NCI-H187 treated with DMSO at 0.1 percent for 48 hours (cell line): ENCODE measurements at places on chromosomes 11 and 22.

DNA sequence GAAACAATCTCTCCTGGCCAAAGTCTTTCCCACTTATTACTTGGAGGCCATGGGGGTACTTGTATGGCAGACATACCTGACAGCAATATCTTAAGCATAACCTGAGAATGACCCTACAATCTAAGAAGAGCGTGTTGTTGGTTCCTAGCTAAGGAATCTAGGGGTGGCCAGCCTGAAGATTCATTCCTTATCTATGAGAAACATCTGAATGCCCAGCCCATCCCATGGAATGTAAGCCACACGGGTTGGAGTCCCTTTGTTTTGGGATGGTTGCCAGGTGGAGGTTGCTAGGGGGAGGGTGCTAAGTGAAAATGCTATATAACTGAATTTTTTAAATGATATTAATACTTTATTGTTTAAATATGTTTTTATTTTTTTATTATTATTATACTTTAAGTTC, 725.0 kb downstream of the ETS1 start:
- DNase-seq: no peak

GRCh38 chr11:2788168-2789071, 88.6 kb upstream of the KCNQ1OT1 start:
- DNase-seq: no peak

DNA sequence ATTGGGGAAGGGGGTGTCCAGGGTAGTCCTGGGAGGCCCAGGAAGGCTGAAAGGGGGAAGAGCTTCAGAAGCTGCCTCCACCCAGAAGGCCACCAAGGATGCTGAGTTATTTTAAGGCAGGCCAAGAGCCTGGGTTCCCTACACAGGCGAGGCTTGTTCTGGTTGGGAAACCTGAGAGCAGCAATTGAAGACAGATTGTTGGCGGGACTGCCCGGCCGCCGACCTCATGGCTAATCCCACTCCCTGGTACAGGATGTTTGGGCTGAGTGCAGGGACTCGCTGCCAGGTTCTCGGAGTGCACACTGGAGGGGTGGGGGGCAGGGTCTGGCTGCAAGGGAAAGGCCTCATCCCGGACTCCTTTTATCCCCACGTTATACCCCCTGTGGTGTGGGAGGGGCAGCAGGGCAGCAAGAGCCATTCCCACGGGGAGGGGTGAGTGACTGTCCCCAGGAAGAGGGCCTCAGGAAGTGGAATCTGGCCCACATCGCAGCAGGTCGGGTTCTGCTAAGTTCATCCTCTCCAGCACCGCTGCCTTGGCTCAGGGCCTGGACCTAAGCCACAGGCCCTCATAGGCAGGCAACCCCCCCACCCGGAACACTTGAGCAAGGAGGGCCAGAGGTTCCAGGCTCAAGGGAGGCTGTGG, 43.6 kb upstream of the PRR5 start:
- DNase-seq: no peak

DNA sequence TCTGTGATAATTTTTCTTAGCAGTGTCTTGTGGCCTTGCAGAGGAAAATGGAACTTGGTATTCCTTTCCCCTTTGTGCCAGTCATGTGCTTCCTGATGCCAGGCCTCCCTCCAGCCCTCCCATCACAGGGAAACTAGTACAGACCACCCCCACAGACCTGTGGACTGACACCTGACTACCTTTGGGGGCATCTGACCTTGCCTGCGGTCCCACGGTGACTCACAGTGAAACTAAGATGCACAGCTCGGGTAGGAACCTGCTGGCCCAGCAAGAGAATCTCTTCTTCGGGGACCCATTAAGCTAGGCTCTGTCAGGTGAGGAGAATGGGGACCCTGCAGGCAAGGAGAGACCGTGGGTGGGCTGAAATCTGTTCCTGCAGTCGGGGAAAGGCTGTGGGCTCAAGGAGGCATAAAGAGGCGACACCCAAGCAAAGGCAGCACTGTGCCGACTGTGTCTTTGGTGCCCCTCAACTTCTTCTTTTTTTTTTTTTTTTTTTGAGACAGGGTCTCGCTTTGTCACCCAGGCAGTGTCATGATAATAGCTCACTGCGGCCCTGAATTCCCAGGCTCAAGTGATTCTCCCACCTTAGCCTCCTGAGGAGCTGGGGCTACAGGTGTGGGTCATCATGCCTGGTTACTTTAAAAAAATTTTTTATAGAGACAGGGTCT, 20.8 kb upstream of the PEX26 start:
- no peak for DNase-seq

DNA sequence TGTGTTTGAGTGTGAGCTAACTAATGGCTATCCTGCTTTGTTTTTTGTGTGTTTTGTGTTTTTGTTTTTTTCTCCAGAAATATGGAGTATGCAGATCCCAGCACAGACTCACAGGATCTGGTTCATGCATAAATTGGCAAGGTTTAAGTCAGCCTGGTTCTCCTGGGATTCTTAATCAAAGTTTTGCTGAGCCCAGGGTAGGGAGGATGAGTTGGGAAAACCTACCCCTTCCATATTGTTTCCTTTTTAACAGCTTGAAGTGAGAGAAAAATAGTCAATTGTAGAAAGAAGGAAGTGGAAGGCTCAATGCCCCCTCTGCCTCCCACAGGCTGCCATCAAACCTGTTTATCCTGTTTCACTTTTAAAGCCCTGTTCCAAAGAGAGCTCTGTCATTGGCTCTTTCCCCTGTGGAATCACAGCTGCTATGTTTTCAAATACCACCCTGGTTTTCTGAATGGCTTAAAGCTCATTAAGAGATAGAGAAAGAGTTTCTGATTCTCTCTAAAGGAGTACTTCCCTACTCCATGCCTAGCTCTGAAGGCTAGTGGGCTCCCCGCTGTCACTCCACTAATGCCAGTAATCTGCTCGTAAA, 23.4 kb upstream of the CADM1 start:
- DNase-seq: no peak

- DNase-seq: no peak
These were observed 45.0 kb downstream of the BBOX1 start for GRCh38 chr11:27085605-27086004.

DNA sequence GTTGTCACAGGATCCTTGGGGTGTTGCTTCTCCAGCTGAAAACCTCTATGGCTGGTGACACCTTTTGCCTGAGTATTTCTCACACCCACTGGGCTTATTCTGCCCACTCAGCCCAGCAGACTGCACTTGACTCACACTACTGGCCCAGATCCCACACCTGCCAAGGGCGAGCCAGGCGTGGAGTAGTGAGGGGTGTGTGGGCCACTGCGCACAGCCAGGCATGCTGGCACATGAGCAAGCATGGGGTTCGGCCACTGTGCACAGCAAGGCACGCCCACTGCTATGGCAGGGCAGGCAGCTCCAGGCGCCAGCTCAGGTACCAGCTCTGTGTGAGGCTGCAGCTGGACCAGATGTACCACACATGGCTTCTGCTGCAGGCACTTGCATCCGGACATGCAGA, 116.5 kb upstream of the MTNR1B start:
- DNase-seq: no peak

DNA sequence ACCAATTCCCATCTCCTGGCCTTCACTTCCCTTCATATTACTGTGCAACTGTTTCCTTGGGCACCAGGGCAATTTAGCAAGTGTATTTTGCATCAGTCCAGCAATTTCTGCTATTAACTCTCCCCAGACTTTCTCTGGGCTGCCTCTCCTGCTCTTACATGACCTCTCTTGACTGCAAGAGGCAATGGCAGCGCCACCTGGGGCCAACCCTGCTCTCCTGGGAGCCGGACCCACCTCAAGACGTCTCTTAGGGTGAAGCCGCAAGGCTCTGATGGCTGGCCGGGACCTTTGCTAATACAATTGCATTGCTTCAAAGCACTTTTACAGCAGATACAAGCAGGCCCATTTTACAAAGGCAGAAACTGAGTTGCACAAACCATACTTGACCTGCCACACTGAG, 360.2 kb downstream of the CADM1 start:
- DNase-seq: no peak

DNA sequence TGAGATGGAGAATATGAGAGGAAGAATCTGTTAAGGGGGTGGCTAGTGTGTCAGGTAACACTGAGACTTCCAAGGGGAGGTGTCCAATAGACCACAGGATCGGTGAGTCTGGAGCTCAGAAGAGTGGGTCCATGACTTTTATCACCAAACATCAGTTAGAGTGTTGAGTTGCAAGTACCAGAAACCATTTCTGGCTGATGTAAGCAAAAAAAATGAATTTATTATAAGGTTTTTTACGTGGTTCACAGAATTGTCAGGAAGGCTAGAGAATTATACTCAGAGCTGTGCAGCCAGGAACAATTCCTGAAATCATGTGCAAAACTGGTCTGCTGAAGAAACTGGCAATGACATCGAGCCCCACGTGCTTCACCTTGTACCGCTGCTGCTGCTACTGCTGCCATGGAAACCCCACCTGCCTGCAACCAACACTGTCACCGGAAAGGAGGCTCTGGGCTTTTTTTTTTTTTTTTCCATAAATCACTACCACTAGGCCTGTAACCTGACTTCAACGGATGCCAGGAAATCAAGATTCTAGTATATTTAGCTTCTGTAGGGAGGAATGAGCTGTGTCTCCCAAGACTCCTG, 16.6 kb upstream of the STK33 start:
- DNase-seq: peak; percentile 50

GRCh38 chr11:132058211-132058772, 687.9 kb downstream of the NTM start:
- DNase-seq: no peak

DNA sequence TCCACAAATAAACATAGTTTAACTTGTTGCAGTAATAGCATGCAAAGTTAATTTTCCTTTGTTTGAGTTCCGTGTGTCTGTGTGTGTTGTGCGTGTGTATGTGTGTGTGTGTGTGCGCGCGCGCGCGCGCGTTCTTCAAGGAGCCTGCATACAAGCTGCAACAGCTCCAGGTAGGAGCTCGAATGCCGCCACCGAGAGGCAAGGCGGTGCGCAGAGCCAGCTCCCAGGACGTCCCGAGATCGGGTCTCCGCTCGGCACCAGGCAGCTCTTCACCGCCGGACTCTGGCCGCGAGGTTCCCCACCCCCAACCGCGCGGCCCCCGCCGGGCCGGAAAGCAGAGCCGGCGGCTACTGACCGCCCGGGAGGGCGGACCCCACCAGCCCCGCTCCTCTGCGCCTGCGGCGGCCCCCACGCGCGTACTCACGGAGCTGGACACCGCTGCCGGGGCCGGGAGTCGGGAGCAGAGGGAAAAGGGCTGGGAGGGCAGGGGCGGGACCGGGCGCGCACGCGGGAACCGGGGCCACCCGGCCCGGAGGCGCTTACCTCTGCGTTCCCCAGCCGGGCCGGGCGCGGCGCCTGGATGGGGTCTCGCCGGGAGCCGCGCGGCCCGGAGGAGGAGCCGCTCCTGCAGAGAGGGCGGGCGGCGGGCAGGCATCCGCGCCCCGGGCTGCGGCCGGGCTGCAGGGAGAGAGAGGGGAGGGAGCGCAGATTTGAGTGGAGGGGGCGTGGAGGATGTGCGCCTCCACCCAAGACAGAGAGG, 40.4 kb upstream of the AKIP1 start:
- no peak for DNase-seq

- DNase-seq: no peak
These were observed 236.8 kb upstream of the NCAM1 start for GRCh38 chr11:112724496-112724790.

DNA sequence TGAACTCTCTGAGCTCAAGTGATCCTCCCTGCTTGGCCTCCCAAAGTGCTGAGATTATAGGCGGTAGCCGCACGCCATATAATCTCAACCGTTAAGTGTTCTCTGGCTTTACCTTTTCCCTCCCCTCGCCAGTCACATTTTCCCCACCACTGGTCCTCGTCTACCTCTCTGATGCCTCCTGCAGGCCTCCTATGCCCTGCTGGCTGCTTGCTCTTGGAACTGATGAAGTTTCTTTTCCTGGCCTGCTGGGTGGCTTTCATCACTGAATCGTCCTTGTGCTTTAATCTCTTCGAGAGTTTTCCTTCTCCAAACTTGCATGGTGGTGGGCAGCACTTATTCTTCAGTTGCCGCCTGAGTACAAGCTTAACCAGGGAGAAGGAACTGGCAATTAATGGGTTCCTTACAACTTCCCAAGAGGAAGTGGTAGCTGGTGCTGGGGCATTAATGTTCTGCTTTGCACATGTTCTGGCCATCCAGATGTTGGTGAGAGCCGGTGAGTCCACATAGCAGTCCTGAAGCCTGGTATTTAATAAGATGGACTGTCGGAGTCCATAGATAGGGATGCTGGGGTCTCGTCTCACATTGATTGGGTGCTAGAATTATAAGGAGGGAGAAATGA, 1.3 kb downstream of the C22orf31 start:
- no peak for DNase-seq

- DNase-seq: no peak
These were observed 18.9 kb upstream of the YPEL1 start for GRCh38 chr22:21754523-21754922.

DNA sequence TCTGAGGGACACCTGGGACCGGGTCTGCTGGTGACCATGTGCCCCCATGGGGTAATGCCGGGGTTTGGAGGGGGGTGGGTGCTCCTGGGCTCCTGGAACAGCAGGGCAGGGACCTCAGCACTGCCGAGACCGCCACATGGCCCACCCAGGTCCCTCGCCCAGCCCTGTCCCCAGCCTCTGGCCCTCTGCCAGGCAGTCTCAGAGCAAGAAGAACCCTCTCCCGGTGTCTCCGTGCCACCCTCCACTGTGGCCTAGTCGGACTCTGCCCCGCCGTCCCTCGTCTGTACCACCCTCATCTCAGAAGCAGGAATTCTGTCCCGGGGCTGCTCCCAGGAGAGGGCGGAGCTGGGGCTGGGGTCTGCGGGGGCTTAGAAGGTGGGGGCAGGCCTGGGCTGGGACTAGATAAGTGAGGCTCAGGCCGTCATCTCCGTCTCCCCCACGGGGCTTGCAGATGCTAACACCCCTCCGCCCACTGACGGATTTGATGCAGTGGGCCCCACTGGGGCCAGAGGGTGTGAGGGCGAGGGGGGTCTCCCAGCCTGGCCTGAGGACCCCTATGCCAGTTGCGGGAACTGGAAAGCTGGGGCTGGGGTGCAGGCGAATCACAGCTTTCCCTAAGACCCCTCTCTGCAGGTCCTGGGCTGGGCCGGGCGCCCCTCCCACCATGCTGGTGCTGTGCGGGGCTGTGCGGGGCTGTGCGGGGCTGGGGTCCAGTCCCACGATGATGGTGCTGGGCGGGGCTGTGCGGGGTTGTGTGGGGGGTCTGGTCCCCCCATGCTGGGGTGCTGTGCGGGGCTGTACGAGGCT, 1.1 kb downstream of the MUC5AC start:
- DNase-seq: no peak

GRCh38 chr22:49793871-49794270, 33.8 kb downstream of the BRD1 start:
- DNase-seq: no peak

DNA sequence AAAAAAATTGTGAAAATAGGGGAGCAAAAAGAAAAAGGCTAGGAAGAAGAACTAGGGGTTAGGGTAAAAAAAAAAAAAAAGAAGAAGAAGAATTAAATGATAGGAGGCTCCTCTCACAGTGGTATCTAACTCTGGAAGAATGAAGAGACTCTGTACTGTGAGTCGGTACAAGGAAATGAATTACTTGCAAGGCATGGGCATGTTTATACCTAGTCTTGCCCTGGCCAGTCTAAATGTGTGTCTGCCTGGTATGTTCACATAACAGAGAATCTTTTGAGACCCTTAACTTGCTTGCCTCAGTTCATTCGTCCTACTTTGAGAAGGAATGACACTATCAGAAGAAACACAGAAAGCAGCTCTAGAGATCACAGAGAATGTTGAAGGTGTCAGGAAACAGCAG, 159.6 kb downstream of the SWAP70 start:
- DNase-seq: no peak
